AML-193 (cell line): ENCODE measurements at places on chromosomes 16 and 17.

GRCh38 chr17:1003633-1003971 lies 6.7 kb downstream of the TIMM22 start:
- no peak for DNase-seq

DNA sequence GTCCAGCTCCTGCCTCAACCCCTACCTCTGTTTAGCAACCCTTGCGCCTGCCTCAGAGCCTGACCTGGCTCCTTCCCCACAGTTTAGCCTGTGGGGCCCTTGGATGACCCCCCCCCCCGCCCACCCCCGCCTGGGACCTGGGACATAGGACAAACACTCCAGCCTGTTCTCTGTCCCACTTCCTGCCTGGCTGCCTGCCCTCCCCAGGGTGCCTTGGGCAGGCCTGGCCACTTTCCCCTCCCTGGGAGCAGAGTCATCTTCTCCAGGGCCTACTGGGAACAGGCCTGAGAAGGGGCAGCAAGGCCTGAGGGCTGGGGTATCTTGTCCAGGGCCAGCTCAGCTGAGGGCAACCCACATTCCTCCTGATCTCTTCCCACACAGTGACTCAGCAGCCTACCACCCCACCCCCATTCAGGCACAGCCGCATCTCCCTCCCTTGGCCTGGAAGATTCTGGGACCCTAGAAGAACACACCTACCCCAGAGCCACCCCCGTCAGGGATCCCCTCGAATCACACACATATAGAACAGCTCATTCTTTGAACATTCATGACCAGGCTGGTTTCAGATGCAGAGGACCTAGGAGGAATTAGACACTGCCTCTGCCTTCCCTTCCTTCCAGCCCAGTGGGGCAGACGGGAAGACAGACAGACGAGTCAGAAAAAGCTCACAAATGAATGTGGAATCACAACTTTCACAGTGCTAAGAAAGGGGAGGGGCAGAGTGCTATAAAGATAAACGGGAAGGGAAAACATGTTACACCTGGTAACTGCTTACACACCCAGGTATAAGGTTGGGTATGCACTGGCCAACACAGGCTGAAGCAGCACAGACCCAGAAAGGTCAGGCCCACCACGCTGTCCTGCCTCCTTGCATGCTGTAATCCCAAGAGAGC lies 6.0 kb downstream of the FHOD1 start:
- no peak for DNase-seq

- no peak for DNase-seq
Measured at GRCh38 chr17:5840811-5841446, 229.2 kb upstream of the WSCD1 start.

DNA sequence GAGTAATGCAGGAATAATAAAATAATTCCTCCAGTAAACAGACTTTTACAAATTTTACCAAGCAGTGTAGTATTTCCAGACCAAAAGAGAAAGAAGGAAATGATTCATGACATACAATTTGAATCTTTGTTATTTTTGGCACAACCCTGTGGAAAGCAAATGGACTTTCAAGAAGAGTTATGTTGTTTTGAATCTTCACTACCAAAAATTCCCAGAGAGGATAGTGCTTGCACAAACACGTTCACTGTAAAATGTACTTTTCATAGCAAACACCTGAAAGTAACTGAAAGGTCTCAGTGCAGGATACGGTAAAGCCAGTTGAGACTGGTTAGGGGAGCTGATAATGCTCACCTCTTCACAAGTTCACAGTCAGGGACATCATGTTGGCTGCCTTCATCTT lies 107.1 kb downstream of the USP22 start:
- no peak for DNase-seq

DNA sequence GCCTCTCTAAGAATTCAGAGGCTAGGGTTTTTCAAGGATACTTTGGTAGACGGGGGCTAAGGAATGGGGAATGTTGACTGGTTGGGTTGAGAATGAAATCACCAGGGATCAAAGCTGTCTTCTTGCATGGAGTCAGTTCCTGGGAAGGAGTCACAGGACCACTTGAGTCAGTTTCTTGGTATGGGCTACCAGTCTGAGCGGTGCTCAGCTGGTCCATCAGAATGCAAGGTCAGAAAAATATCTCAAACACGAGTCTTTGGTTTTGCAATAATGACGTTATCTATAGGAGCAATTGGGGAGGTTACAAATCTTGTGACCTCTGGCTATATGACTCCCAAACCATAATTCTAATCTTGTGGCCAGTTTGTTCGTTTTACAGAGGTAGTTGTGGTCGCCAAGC lies 18.4 kb downstream of the CHD9NB start:
- no peak for DNase-seq

DNA sequence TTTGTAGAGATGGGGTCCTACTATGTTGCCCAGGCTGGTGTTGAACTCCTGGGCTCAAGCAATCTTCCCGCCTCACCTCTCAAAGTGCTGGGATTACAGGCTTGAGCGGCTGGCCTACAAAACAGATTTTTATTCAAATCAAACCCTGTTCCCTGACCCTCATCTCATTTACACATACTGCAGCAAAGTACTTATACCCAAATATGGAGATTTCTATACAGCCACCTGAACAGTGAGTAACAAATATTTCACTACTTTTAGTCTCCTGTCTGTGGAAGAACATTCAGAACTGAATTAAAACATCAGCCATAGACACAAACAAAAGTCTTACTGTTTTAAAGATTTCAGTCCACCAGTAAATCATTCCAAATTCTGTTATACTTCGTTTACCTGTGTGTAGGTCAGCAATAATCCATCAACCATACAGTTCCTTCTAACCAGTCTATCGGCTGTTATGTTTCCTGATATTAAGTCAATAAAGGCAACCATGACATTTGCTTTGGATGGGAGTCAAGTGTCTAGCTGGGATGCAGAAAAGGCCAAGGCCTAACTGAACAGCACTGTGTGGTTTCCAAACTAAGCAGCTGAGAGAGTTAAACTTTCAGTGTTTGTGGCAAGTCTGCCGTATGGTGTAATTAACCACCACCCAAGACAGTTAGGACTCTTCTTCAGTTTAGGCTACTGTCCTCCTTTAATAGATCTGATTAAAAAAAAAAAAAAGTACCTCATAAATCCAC lies 22.3 kb downstream of the ERN1 start:
- peak; percentile 76 for DNase-seq

GRCh38 chr16:23495671-23496070 lies 14.6 kb downstream of the GGA2 start:
- no peak for DNase-seq

GRCh38 chr17:62627219-62627903 lies at the start of gene MRC2:
Gene MRC2 (plus strand): TSS chr17:62627670. CDS start chr17:62627803, 133 bp downstream.
- DNase-seq = peak; percentile 21

GRCh38 chr16:68776821-68777485 lies 39.9 kb downstream of the CDH1 start:
- no peak for DNase-seq

DNA sequence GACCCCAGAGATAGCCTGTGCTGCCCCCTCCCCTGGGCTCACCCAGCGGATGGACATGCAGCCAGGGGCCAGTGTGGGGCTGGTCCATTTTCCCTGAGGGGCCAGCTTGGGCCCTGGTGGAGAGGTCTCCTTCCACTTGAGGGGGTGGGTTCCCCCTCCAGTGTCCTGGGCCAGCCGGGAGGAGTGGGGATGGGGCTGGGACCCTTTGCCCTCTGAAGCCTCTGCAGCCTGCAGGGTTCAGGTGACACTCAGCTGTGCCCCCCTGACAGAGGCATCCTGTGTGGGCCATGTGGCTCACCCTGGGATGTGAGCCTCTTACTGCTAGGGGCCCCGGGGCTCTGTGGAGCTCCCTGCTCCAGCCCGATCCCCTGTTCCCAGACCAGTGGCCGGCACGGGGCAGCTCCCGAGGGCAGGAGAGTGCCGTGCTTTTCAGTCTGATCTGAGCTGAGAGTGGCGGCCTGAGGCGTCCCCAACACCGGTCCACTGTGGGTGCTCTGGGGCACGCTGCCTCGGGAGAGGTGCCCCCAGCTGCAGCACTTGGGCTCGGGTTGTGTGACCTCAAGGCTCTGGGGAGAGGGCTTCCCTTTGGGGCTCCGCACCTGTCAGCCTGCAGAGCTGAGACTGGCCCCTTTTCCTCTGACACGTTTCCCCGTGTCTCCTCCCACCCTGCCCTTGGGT lies 439 bp upstream of the GNG13 start:
- DNase-seq = no peak

DNA sequence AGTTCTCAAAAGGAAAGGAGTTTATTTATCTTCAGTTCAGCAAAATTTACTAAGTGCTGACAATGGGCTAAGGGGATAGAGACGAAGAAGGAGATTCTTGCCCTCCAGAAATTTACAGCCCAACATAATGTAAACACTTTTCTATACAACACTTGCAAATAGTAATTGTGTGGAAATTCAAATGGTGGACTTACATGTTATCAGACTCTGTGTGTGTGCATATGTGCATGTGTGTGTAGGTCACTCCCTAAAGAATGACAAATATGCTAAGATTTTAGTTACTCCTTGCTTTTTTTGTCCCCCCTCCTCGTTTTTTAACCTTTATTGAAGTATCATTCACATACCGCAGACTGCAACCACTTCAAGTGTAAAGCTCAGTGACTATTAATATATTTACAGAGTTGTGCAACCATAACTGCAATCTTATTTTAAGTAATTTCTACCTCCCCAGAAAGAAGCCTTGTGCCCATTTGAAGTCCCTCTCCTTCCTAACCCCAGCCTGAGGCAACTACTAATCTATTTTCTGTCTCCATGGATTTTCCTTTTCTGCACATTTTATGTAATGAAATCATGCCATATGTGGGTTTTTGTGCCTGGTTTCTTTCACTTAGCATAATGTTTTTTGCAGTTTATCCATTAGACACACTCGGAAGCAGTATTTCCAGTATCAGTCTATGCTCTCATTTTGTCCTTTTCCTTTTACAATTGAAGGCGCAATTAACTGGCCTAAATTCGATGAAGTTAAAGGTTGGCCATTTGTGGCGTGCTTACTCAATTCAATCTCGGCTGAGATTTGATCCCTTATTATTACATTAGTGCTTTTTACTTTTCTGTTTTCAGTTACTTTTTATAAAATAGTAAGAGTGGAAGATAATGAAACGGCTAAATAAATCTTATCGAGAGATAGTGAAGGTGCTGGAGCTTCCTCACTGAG lies 318.4 kb downstream of the HAPSTR1 start:
- DNase-seq = no peak

DNA sequence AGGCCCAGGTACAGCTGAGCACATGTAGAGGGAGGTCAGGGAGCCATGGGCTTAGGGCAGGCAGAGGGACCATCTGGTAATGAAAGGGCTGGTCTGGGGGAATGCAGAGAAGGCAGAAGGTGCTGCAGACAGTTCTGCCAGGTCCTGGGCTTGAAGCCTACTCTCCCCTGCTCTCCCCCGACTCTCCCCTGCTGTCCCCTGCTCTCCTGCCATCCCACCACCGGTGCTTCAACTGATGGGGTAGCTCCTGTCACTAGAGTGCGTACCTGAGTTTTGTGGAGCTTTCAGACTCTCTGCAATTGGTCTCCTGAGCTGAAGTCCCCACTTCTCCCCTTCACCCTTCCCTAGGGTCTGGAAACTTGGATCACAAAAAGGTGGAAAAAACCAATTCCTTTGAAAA lies 37.3 kb upstream of the PHOSPHO1 start:
- DNase-seq = no peak

- DNase-seq = peak; percentile 30
Measured at GRCh38 chr17:4735876-4736651, 3.6 kb upstream of the ZMYND15 start.

GRCh38 chr17:79741751-79742588 lies 11.2 kb downstream of the ENPP7 start:
- peak; percentile 54 for DNase-seq

DNA sequence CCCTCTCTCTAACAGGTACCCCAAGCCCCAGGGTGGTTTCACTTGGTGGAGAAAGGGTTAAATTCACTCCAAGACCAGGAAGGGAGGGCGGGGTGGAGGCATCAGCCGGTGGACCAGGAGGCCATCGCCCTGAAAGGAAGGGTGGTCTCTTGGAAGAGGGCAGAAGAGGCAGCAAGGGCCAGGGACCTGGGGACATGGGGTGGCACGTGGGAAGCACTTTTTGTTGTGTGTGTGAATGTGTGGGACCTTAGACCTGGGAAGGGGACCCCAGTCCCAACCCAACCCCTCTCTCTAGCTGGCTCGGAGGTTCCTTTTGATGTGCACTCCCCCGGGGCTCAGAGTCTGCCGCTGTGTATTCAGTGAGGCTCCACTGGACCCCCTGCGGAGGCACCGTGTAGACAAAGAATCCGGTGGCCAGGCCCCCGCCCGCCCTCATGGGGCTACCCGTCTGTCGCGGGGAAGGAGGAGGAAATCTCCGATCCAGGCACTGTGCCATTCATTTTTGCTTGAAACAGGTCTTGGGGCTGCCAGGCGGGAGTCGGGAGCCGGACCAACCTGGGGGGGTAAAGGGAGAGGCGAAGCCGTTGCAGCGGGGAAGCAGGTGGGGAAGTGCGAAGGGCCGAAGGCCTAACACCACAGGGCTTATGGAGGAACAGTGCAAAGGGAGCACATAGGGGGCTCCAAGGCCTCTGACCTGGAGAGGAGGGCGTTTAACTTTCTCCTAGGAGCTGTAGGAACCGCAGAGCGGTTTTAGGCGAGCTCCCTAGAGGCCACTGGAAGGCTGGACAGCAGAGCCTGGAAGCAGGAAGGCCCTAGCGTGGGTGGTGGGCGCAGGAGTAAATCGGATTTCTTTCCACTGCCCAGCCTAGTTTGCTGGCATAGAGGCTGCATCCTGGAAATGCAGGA lies 3.2 kb upstream of the WNT3 start:
- DNase-seq = no peak

- peak; percentile 97 for DNase-seq
Measured at GRCh38 chr17:74631468-74632450, 8.2 kb upstream of the CD300E start.

DNA sequence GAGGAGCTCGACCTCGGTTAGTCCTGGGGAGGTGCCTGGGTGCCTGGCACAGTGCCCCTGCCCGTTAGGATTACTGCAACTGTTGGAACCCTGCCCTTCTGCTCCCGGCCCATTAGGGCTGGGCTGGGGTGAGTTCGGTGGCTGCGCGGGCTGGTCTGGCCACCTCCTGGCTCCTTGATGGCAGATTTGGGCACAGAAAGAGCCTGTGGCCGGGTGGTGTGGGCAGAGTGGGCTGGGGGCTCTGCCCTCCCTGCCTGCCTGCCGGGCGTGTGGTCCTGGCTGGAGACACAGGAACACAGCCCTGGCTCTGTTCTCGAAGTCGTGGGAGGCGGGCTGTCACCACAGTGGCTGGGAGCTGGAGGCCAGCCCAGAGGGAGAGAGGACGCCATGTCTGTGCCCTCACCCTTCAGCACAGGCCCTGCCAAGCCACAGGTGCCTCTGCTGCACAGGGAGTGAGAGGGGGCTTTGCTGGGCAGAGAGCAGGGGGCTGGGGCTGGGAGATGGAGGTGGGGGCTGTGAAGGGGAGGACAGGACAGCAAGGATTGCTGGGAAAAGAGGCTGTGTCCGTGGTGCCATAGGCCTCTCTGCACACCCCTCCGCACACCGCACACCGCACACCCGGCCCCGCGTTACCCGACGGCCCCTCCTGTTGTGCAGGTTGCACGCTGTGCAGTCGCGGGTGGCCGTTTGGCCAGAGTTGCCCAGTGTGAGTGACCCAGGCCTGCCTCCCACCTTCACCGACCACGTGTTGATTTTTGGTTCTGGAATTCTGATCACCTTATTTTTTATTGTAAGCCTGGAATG lies 236.6 kb upstream of the GSE1 start:
- DNase-seq = no peak
